ENCODE measurements at places on chromosomes 5 and 9.

GRCh38 chr9:88777498-88778312 is 213.6 kb upstream of the S1PR3 start:
- peak; percentile 25 for DNase-seq

DNA sequence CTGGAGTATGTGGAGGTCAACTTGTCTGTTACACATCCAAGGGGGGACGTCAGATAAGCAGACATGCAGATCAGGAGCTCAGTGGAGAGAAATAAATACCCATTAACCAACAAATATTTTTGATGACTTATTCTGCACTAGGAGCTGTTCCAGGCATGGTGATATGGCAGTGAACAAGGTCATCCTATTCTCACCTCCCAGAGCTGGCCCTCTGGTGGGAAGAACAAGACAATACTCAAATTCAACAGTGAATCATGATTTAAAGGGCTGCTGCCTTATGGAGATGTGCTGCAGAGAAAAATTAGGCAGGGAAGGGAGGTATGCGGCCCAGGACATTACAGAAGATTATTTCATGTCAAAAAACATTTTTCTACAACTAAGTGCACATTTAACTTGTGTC is 36.5 kb downstream of the SYK start:
- no peak for DNase-seq

DNA sequence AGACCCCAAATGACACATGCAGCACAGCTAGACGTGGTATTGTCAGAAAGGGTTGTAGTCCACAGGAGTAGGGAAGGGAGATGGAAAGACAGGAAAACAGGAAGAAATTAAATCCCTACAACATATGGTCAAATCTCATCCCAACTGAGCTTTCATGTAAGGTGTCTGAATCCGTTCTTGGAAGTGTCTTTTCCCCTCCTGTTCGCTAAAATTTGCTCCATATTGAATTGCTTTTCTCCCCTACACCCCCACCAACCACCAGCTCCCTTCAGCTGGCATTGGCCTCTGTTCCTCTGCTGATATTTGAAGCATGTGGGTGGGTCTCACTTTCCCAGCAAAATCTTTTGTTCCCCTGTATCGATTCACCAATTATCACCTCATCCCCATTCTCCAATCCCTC is 376.2 kb upstream of the WWC1 start:
- no peak for DNase-seq

GRCh38 chr5:143016777-143017516 is 246.8 kb downstream of the ARHGAP26 start:
- DNase-seq = no peak

GRCh38 chr5:35442885-35443639 is 174.6 kb upstream of the SPEF2 start:
- no peak for DNase-seq

- no peak for DNase-seq
Measured at GRCh38 chr5:35198686-35199085, 31.6 kb downstream of the PRLR start.

GRCh38 chr5:33457126-33457525 is 16.4 kb downstream of the TARS1 start:
- no peak for DNase-seq
